Cerebellum (tissue), 4 donors: ENCODE measurements at places on chromosomes 3 and 15.
A peak's percentile ranks its signal among the peaks of the same experiment; 100 is the strongest.

GRCh38 chr15:63539998-63540397, 35.6 kb downstream of the USP3 start:
- no peak for DNase-seq

DNA sequence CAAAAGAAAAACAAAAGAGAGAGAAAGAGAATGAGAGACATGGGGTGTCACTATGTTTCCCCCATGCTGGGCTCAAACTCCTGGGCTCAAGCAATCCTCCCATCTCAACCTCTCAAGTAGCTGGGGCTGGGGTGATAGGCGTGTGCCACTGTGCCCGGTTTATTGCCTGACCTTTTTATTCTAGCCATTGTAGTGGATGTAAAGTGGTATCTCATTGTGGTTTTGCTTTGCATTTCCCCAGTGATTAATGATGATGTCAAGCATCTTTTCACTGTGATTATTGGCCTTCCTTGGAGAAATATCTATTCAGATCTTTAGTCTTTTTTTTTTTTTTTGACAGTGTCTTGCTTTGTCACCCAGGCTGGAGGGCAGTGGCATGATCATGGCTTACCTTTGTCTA, 37.7 kb upstream of the GK5 start:
- DNase-seq: no peak

DNA sequence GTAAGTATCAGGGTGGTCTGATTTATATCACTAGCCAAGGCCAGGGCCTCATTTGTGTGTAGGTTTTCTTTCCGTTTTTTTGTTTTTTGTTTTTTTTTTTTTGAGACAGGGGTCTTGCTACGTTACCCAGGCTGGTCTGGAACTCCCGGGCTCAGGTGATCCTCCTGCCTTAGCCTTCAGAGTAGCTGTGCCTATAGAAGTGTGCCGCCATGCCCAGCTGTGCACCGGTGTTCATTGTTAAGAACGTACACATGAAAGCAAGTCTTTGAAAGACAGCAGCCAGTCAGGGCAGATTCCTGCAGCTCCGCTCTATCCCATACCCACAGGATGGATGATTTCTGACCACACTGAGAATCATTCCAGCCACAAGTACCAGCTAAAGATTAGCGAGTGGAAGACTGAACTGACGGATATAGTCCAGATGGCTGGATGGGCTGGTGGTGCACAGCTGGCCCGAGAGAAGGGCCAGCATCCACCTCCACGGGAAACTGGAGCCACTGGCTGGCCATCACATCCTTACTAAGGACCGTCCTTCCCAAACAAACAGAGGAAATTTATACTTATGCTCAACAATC, 95.4 kb downstream of the PCSK6 start:
- DNase-seq: no peak

GRCh38 chr3:12994357-12994606, 78.9 kb downstream of the IQSEC1 start:
- peak; percentile 63 for DNase-seq

- peak; percentile 76 for DNase-seq
Observed at GRCh38 chr3:138174421-138175131, at the start of gene DBR1. Gene DBR1, minus strand, starts transcription at chr3:138174921. Its CDS starts 126 bp downstream, at chr3:138174795.

DNA sequence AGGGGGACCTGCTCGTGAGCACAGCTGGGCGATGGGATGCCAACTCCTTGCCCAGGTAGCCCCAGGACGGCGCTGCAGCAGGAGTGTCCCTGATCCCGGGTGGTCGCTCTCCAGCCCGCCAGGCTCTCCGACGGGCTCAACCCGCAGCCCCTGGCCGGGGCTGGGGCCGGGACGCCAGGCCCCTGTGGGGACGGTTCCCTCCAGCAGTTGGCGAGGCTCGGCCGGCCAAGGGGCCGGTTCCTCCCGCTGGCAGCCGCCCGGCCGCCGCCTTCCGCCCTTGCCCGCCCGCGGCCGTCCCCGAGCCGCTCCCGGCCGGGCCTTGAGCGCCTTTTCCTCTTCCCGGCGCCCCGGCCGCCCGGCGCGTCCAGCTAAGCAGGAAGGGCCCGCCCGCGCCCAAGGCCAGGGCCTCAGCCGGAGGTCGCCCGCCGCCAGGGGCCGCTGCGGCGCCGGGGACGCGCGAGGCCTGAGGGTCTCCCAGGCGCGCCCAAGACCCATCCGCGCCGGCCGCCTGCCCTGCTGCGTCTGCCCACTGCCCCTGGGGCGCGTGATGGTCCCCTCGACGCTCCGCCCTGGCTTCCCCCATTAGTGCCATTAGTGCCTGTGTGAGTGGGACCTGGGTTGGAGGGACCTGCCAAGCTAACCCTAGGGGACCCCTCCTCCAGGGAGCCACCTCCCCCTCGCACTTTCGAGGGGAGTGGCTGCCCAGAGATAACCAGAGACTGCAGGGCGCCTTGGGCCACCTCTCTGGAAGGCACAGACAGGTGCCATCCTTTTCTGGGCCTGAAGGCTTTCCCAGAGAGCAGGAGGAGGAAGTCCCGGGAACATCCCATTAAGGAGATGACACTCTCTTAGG, 106.4 kb downstream of the FBLN2 start:
- DNase-seq: peak; percentile 30

GRCh38 chr3:190384309-190384756, 3.6 kb upstream of the CLDN16 start:
- DNase-seq: no peak
